ENCODE measurements at places on chromosomes 13 and 19.

DNA sequence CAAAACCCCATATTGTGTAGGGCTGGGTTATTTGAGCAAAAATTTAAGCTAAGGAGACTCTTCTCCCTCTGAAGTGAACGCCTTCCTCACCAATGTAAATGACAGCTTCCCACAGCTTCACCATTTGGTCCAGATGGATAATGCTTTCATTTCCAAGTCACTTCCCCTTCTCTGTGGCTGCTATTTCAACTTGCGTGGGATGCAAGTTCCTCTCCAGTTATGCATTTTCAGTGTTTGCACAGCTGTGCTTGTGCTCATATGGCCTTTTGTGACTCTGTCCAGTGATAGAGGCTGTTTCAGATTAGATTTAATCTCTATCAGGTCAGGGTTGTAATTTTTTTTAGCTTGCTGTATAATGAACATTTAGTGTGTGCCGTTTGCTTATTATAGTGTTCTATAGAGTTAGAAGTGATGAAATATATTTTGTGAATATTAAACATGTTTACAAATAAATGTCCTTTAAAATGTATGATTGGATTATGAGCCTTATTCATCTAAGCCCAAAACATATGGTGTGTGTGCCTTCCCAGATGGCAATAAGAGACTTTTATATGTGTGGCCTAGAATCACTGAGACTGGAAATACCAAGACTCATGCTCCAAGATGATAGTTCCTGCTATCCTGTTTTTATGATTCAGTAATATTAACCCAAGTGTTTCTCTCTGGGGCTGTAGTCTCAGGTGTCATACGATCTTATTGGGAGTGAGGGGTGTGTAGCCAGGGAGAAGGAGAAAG, 86.6 kb downstream of the TNFRSF19 start:
- DNase-seq: no peak

DNA sequence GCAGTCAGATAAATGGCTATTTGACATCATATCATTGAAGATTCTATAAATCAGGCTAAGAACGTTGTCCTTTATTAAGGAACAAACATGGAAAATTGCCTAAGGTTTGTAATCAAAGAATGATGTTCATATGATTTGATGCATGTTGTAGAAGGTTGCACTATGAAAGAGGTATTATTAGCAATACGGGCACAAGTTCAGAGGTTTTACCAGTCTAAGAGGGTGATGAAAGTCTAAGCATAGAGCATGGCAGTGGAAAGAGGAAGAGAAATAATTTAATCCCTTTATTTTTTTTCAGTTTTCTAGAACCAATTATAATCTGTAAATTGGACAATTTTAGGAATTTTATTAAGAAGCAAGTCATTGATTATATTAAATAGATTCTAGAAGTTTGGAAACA, 450.7 kb downstream of the FGF14 start:
- DNase-seq: no peak

- DNase-seq: no peak
These were observed 38.8 kb upstream of the ALOX5AP start for GRCh38 chr13:30696278-30697176.

DNA sequence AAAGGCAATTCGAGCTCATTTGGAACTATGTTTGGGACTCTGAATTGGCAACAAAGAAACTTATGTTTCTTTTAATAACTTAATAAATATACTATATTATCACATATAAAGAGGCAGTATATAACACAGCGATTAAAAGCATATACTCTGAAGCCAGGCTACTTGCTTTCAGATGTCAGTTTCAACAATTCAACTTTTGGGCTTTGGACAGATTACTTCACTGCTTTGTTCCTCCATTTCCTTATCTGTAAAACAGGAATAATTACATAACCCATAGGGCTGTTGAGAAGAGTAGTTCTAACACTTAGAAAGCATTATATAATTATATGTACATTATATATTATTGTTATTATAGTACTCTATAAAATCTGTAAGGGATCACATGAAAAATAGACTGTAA, 107.2 kb downstream of the EDNRB start:
- DNase-seq: no peak

DNA sequence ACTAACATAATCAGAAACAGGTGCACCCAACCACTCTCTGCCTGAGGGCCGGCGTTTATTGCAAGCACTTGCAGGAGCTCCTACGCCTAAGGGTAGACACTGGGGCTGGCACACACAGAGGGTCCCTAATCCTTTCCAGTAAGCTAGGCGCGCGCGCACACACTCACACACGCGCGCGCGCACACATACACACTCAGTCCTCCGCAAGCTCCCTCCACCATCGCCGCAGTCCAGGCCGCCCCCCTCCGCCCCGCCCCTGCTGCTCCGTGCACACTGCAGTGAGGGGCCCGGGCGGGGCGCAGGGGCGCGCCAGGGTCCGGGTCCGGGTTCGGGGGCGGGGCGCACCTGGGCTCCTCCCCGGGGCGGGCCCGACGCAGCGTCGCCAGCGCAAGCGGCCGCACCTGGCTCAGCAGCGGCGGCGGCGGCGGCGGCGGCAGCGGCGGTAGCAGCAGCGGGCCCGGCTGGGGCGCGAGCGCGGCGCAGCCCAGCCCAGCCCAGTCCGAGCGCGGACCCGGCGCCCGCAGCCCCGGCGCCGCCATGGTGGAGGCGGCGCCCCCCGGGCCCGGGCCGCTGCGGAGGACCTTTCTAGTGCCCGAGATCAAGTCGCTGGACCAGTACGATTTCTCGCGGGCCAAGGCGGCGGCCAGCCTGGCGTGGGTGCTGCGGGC, at the start of gene CAMSAP3:
CAMSAP3 (plus strand) TSS at position 398 of the 668 bp plus-strand sequence; CDS start at position 538, 140 bp downstream.
- DNase-seq: peak; percentile 3

- no peak for DNase-seq
These were observed 16.2 kb upstream of the TNFRSF19 start for GRCh38 chr13:23554000-23554399.

DNA sequence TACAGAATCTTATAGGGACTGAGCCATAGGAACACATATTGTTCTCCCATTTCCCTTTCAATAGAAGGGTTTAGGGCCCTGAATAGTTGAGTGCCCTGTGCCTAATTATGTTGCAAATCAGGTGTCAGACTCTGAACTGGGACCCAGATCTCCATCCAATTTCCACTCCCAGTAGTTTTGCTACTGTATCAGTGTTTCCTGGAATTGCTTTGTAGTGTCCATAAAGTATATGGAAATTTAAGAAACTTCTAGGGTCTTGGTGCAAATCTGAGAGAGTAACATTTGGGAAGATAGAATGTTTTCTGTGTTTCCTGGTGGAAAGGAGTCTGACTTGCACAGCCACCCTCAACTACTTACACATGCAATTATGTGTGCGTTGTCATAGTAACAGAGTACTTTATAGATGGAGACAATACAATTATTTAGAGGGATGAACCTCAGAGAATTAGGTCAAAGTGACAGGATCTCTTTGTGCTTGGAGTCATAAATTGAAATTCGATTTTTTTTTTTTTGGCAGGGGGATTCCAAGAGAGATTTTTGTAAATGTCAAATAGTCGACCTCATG, 646 bp upstream of the SLC10A2 start:
- no peak for DNase-seq

DNA sequence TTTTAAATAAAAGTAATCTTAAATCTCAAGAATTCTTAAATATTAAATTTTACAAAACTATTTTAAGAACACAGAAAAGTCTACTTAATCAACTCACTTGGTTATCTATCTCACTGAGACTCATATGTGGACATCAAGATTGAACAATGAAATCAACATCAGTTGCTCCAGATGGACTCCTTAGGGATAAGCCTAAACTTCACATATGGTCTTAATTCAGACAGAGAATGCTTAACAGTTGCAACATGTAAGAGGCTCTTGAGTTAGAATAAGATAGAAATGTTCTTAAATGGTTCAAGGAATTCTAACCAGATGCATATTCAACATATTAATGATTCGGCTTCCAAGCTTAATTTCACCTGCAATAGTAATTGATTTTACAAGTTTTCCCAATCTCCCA, 1730.9 kb downstream of the PCDH9 start:
- DNase-seq: no peak

- DNase-seq: no peak
These were observed 1218.1 kb downstream of the SLITRK1 start for GRCh38 chr13:82664183-82664582.

DNA sequence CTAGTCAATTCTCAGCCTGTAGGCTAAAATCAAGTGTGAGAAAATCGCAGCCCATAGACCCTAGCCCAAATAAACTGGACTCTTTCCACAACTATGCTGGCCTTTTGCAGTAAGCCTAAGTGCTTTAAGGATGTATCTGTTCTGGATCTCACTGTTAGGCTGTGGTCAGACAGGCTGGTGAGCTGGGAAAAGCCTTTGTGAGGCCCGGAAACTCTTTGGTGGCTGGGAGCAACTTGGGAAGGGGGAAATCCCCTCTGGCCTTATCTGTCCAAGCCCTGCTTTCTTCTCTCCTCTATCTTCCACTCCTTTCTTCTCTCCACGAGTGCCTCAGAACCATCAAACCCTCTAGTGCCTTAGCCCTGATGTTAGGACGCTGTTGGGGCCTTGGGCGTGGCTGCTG, 135.4 kb downstream of the LACC1 start:
- DNase-seq: no peak

DNA sequence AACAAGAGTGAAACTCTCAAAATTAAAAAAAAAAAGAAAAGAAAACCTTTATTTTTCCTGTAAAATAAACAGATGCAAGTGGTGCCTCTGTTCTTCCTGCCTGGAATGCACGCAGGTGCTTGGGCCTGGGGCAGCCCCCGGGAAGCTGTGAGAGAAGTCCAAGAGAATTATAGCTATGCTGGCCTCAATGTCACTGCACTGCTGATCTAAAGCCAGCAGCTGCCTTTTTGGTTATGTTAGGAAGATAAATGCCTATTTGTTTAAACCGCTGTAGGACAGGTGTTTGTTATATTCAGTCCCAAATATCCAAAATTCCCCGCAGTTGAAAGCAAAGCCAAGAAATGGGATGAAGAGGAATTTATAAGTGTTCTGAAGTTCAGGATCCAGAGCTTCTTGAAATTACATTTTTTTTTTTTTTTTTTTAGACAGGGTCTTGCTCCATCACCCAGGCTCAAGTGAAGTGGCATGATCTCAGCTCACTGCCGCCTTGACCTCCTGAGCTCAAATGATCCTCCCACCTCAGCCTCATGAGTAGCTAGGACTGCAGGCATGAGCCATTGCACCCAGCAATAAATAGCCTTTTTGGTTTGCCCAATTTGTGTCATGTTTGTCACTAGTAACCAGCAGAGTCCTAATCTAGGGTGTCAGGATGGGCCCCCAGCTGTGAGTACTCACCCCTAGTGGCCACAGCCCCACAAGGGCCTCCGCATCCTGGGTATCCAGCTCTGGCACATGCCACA, 2.2 kb downstream of the RINL start:
- DNase-seq: no peak

- DNase-seq: no peak
These were observed 1.5 kb downstream of the TUBGCP3 start for GRCh38 chr13:112586334-112586960.

DNA sequence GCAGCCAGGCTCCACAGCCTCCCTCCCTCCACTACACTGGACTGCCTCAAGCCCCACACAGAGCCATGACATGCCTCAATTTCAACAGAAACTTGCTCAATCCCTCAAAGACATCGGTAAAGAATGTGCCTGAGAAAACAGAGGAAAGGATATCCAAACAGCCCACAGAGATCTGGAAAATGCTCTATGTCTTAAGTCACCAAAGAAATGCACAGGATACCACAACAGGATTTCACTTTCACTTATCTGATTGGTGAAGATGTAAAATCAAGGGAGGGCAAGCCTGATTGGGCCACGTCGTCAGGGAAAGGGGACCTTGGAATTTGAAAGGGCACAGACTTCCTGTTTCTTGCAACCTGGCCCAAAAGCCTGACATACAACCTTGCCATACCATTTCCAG, 14.2 kb downstream of the CACNA1A start:
- no peak for DNase-seq

DNA sequence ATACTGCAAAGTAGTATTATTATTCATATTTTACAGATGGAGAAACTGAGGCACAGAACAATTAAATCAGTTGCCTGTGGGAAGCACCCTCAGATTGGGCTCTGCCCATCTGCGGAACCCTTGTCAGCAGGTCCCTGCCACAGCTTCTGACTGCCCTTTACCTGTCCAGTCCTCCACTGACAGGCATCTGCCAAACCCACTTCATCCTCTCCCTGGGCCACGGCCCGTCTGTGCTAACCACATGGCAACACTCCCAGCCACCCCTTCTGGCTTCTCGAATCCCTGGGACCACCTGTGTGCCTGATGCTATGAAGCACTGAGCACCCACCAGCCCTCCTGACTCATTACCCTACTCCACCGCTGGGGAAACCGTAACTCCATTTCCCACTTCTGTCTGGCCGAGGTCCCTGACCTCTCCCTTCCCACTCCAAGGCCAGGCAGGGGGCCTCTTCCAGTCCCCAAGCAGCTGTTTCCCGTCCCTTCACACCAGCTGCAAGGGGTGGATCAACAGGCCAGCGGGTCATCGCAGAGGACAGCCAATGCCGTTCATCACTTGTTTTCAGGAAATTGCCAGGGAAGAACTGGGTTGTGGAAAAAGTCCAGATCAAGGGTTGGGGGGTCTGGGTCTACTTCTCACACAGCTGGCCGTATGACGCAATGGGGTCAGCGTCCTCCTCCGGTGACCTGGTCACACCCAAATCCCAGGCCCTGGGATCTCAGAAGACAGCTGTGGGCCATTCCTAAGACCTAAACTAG, 2.5 kb downstream of the KANK3 start:
- DNase-seq: no peak

DNA sequence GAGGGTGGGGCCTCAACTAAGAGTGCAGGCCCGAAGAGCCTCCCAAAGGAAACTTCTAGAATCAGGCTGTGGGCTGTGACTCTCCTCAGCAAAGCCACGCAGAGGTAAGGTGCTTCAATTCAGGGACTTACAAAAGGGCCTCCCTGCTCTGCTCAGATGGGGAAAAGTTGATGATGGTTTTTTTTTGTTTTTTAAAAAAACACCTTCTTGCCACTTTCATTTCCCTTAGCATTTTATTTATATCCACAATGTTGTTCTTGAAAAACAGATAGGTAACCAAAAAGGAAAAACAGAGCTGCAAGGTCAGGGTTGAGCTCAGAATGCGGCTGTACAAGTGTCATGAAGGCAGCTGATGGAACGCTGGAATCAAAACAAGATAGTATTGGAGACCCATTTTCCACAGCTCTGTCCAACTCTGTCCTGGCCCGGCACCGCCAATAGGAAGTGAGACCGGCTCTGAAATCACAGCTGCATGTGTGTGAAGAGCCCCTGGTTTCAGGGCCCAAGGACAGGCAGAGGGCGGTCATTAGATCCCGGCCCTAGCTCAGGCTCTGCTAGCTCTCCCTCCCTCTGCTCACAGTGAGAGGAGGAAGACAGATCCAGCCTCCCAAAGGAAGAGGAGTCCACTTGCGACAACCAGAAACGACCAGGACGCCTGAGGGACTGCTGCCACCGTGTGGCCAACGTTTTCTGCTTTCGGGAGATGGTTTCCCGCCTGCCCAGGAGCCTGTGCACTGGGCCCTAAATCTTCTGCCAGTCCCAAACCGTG, 58.3 kb downstream of the KLF2 start:
- peak; percentile 46 for DNase-seq

DNA sequence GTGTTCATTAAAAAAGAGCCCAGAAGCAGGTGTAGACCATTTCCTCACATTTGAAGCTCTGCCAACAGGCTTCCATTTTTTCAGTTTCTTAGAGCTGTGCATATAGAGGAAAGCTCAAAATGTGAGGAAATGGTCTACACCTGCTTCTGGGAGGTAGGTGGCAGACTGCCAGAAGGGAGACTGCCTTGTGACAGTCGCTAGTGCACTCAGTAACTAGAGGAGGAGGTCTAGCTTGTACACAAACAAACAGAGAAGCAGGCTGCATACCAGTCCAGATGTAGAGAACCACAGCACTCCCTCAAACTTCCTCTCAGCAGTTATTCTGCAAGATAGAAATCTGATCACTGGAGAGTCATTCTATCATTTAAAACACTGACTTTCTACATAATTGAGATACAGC, 800.2 kb downstream of the EFNB2 start:
- no peak for DNase-seq

GRCh38 chr13:57527114-57527735, 104.3 kb upstream of the PCDH17 start:
- no peak for DNase-seq
